ENCODE measurements at places on chromosomes 1 and 21.

DNA sequence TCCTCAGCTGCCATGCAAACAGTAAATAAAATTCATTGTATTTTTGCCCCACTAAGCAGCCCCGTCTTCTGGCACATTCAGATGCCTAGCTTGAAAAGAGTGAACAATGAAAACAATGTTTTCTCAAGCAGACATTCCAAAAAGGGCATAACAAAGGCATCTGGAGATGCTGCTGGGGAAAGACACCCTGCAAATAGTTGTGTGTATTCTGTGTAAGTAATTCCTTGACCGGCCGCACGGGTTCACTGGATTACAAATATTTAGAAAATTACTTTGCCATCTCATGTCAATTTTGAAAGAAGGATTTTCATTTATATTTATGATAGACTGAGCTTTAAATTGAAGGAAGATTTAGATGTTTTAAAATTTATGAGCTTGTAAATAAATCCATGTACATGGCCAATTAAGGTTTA, 142.2 kb downstream of the SLC45A1 start:
- no peak for DNase-seq

DNA sequence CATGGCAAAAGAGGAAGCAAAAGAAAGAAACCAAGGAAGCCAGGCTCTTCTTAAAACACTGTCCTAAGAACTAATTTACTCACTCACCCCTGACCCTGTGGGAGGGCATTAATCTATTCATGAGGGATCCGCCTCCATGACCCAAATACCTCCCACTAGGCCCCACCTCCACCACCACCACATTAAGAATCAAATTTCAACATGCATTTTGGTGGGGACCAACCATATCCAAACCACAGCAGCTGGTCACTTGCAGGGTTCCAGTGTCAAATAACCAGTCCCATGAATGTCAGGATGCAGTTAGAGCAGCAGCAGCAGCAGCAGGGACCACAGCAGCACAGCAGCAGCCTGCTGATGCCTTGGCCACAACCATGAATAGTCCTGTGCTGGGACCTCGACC, 83.8 kb downstream of the ZC3H11B start:
- DNase-seq, result peak; percentile 52

- DNase-seq, result no peak
Measured at GRCh38 chr1:25794325-25794724, 5.7 kb upstream of the SELENON start.

- DNase-seq, result no peak
Measured at GRCh38 chr1:159827102-159827490, 423 bp downstream of the SLAMF8 start.

- no peak for DNase-seq
Measured at GRCh38 chr1:56933606-56934005, 32.2 kb downstream of the C8B start.

DNA sequence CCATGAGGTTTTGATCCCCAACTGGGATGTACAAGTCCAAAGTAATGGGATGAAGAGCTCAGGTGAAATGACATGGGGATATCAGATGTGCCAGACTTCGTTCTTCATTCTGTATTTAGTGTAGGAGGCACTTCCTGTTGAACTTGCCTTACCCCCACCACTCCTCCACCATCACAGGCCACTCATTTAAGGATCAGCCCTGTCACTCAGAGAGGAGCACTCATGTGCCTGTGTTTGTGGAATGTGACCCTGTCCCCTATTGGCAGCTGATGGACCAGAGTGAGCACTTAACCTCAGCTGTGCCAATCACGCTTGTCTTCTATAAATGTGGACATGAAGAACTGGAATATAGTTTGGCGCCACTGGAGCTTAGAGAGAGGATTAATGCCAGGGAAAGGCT, 91.4 kb upstream of the CTTNBP2NL start:
- DNase-seq, result no peak

GRCh38 chr21:32281531-32281930, 2.7 kb upstream of the MIS18A start:
- no peak for DNase-seq

GRCh38 chr1:34618381-34618780, 136.5 kb upstream of the GJB5 start:
- no peak for DNase-seq

GRCh38 chr21:42199868-42200463, 19.0 kb upstream of the ABCG1 start:
- DNase-seq, result peak; percentile 29

DNA sequence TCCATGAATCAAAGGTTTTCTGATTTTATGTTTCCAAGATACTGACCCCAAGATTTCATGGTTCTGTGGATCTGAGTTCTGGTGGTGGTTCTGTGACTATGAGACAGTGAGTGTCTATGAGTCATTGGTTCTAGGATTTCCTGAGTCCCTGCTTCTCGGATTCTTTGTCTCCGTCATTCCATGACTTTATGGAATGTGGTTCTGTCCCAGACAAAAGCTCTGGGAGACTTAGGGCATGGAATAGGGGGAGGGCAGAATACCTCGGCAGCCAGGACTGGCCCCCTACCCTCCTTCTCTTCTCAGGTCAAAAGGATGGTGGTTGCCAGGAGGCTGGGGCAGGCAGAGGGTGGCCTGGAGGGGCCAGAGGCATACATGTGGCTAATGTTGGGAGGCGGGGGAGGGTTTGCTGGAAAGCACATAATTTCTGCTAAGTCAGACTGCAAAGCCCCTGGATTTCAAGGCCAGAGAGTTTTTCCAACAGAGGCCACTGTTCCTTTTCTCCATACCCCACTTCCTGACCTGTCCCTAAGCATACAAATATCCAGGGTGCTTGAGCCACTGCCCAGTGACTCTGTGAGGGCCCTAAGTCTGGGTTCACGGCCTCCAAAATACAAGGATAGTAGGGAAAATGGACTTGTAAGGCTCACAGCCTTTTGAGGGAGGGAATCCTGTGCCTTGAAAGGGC, 17.2 kb downstream of the CDCP2 start:
- DNase-seq, result no peak

DNA sequence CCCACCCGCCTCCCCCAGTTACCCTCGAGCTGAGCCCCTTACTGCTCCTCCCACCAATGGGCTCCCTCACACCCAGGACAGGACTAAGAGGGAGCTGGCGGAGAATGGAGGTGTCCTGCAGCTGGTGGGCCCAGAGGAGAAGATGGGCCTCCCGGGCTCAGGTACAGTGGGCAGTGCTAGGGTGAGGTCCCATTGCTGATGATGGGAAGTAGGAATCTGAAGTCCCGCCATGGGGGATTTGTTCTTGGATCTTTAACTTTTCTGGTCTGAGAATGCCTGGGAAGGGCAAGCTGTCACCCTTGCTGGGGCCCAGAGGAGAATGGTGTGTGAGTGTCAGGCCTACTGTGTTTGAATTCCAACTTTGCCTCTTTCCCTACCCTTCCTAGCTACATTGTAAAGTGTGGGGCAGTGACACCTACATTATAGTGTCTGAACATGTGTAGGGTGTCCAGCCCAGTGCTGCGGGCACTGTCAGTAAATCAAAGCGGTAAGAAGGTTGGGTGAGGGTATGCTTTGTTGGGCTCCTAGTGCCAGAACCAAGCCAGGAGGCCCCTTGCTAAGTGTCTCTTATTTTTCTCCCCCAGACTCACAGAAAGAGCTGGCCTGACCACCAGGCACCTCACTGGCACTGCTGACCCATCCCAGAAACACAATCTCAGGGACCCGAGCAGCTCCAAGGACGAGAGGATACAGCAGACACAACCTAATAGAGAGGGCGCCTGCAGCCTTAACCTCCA, 44.7 kb downstream of the YARS1 start:
- no peak for DNase-seq

- no peak for DNase-seq
Measured at GRCh38 chr1:27314737-27315136, 7.2 kb upstream of the TMEM222 start.

DNA sequence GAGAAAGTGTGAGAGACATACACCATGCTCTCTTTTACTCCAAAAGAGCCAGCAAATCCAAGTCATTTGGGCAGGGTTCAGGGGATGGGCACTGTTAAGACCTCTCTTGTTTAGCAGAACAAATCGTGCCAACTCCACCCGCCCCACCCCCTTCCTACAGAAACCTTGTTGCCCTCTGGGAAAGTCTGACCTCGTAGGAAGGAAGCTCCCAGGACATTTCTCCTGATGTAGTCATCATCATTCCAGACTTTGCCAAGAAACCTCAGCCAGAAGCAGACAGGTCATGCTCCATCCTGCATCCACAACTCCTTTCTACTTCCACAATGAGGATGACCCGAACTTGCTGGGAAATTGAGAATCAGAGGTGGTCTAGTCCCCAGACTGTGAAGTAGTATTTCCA, 57.7 kb downstream of the UBE2T start:
- DNase-seq, result no peak

- peak; percentile 61 for DNase-seq
Measured at GRCh38 chr1:93575621-93576284, 105.9 kb downstream of the BCAR3 start.

GRCh38 chr1:1236176-1236763, 4.2 kb downstream of the B3GALT6 start:
- DNase-seq, result no peak

- no peak for DNase-seq
Measured at GRCh38 chr1:62906428-62906886, 122.5 kb downstream of the ATG4C start.

- DNase-seq, result no peak
Measured at GRCh38 chr1:94413311-94413710, 4.9 kb upstream of the ABCD3 start.

DNA sequence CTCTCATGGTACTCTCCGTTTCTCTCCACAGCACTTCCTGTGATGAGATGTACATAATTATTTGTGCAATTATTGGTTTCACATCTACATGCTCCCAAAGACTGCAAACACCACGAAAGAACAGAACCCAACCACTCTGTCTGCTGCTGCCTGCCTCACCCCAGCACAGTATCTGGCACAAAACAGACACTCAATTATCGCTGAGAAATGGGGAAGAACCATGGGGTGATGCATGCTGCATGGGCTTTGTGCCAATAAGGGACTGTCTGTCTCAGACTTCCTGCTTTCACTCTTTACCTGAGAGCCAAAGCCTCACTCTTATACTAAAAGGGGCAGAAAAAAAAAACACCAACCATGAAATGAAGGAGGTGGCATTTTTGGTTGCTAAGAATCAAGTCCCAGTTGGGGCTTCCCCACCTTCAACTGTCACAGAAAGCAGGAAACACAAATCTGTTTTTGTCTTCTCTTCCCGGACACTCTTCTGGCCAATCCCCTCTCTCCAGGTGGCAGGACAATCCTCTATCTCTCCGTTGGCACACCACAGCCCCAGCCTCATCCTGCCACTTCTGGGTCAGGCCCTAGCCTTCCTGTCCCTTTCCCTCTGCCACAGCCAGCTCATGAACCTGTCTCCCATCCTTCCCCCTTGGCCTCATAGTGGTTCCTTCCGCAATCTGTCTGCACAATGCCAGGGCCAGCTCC, 82.0 kb downstream of the TGFBR3 start:
- DNase-seq, result no peak

- DNase-seq, result no peak
Measured at GRCh38 chr21:42862774-42863503, 16.4 kb downstream of the WDR4 start.

DNA sequence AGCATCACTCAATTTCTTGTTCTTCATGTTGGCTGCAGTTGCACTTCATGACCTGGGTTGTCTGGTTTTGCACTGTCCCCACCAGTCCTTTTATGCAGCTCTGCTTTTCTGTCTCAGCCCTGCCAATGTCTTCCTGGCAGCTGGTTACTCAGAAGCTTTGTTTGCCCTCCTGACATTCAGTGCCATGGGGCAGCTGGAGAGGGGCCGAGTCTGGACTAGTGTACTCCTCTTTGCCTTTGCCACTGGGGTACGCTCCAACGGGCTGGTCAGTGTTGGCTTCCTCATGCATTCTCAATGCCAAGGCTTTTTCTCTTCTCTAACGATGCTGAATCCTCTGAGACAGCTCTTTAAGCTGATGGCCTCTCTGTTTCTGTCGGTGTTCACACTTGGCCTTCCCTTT, 6.6 kb downstream of the PIGV start:
- no peak for DNase-seq

DNA sequence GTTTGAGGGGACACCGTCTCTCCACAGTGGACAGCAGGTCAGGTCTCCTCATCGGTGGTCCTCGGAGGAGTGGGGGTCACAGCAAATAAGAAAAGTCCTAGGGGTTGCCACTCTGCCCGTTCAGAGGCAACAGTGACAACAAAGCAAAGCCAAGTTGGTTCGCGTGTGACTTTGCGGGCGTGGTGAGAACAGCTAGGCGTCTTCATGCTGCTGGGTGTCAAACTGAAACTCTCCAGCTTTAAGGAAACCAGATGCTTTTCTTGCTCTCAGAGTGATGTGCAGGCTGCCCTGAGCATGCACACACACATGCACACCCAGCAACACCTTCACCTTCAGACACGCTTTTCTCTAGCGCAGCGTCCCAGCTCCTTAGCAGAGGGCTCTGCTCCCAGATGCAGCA, 70.1 kb upstream of the ARHGEF16 start:
- DNase-seq, result no peak

DNA sequence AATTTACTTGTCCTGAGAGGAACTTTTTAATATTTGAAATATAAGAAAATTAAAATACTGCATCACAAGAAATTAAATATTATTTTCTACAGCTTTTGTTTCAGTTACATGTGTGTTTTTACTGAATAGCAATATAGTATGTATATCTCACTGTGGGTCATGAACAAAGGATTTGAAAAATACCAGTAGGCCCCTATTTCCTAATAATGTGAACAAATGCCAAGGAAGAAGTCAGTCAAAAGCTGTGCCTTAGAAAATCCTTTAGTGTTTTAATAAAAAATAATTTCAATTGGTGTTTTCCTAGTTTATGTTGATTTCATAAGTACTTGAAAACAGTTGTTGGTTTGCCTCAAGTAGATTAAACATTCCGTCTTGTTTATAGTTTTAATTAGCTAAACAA, 46.7 kb downstream of the SMYD3 start:
- no peak for DNase-seq

DNA sequence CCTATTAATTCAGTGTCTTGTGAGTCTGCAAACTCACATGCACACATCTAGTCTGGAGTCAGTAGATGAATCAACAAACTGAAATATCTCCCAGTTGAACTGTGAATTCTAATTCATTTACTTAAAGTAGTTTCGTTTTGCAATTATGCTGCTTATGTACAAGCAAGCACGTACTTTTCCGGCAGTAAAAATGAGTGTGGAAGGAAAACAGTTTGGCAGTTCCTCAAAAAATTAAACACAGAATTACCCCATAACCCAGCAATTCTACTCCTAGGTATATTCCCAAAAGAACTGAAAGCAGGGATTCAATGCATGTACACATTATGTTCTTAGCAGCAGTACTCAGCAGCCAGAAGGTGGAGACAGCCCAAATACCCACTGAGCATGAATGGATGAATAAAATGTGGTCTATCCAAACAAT, 49.3 kb downstream of the GNB1 start:
- no peak for DNase-seq

- DNase-seq, result no peak
Measured at GRCh38 chr1:117607471-117607870, 1.6 kb downstream of the TENT5C start.

GRCh38 chr21:34540206-34540605, 28.2 kb upstream of the KCNE1 start:
- no peak for DNase-seq

GRCh38 chr1:236426215-236426614, 32.1 kb downstream of the EDARADD start:
- no peak for DNase-seq

GRCh38 chr1:232690285-232690935, 60.5 kb upstream of the SIPA1L2 start:
- DNase-seq, result no peak

All from ecto neural progenitor cell (in vitro differentiated cells).